ENCODE measurements at places on chromosomes 12 and 14. TPM values are rescaled to one million over a fixed set of nuclear protein-coding genes. Genes with fewer than 3 reads are reported as not detected.

NEUROD4 gene
- not detected for total RNA-seq

NUDT4 gene
- 89.7 TPM for total RNA-seq

GRCh38 chr12:105507311-105508038 lies 177.0 kb downstream of the C12orf75 start:
- DNase-seq: no peak

DNA sequence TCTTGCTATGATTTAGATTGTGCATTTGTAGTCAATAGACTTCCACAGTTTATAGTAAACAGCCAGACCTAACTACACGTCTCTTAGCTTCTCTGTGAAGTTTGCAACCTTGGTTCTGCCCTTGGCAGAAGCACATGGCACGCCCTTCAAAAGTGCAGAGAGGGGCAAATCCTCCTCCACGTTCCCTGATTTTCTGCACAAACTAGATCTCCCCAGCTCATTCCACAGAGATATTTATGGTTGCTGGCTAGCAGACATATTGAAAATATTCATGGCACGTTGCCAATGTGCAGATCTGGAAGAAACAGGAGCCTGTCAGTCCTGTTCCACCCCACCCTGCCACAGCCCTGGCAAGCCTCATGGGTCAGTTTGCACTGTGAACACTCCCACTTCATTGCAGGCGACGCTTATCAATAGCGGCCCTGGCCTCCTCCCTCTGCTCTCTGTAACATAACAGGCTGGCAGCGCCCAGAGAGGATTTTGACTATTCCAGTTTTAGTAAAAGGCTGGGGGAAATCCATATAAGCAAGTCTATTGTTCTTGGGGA lies 6.5 kb upstream of the LGALS3 start:
- DNase-seq: no peak

DNA sequence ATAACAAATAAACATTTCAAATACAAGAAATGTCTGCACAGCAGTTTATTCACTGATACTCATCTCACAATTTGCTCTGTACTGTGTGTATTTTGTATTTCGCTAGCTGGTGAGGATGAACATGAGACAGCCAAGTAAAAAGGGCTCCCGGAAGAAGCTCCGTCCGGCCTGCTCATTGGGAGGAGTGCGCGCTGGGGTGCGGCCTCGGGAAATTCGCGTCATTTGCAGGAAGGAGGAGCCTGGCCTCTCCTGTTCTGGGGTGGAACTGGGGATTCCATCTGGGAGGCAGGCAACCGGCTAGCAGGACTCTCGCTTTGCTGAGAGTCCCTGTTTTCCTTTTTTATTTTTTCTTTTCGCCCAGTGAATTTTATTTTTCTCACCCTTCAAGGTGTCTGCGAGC lies 368.4 kb upstream of the TMEM132C start:
- no peak for DNase-seq

DNA sequence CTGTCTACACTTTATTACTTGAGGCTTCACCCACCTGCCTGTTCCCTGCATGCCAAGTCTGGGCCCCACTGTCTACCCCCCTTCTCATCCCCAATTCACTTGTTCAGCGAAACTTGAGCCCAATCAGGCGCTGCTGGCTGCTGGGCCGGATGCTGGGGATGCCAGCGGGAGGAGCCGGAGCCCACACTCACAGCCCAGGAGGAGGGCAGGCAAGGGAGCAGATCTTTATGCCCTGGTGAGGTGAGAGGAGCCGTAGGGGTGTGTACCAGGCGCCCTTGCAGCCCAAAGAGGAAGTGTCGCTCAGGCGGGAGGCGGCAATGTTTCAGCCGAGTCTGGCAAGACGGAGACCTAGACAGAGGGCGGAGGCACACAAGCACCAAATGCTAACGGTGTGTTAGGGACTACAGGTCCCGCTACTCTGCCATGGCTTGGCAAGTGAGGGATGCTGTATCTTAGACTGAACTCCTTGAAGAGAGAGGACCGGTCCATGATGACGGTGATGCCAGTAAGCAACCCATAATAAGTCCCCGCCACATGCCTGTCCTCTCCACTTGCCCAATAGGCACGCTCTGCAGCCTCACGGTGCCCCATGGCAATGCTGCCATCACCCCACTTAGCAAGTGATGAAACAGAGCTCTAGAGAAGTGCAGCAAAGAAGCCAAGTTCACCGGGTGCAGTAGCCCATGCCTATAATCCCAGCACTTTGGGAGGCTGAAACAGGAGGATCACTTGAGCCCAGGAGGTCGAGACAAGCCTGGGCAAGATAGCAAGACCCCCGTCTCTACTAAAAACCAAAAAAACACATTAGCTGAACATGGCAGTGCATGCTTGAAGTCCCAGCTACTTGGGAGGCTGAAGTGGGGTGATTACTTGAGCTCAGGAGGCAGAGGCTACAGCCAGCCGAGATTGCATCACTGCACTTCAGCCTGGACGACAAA lies 41.6 kb downstream of the LRRC74A start:
- DNase-seq: peak; percentile 17
